Inflammatory macrophage (primary cell): ENCODE measurements at places on chromosomes 7 and 10.

DNA sequence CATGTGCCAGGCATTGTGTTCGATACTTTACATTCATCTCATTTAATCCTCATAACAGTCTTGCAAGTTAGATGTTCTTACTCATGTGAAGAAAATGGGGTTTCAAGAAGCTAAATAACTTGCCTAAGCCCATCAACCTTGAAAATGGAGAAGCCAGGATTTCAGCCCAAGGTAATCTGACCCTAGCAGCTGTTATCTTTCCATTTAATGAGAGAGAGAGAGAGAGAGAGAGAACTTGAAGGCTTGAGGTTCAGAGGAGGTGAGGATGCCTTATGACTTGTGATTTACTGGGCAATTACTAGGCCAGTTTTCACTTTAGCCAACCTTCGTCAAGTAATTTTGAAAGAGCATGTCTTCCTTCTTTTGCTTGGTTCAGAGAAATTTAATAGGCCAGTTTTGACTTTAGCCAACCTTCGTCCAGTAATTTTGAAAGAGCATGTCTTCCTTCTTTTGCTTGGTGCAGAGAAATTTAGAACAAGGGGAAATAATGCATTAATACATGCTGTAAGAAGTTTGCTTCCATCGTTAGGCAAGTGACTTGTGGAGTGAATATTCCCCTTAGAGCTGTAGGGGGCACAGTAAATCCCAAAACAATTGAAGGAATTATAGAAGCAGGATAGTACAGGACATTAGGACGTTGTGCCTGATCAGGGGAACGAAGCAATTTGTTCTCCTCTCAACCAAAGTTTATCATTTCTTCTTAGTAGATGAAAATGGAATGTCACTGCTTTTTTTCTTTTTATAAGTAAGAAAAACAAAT is 143.0 kb upstream of the BMPER start:
- DNase-seq: no peak

DNA sequence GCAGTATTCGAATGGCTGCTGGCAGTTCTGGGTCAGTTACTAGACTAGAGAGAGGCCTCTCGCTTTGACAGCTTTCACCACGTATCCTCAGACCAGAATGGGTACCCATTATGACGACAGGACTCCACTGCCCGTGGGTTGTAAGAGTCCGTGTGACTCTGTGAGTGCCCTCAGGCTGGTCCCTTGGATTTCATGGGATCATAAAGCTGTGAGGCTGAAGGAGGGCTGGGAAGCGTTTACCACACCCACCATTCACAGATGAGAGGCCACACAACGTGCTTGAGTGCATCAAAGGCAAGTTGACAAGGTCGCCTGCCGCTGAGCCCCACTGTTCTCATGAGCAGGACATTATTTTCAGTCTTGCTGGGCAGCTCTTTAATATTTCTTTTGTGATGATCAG is 87.2 kb downstream of the EZH2 start:
- no peak for DNase-seq

DNA sequence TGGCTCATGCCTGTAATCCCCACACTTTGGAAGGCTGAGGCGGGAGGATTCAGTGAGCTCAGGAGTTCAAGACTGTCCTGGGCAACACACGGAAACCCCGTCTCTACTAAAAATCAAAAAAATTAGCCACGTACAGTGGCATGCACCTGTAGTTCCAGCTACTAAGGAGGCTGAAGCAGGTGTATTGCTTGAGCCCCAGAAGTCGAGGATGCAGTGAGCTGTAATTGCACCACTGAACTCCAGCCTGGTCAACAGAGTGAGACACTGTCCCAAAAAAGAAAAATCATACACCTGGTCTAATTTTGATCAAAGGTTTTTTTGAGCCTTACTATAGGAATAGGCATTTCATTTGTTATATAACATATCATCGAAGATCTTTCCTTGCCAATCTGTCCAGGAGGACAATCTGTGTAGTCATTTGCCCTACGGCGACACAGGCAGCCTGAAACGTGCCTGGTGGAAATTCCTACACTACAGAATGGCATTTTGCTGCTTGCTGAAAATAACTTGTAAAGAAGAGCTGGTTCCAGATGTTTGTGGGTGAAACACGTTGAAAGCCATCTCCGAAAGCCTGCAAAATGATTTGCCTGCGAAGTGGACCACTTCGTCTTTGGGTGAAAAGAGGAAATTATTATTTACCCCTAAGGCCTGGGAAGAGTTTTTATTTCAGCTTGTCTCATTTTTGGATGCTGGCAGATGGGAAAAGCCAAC is 31.3 kb upstream of the GDI2 start:
- no peak for DNase-seq

DNA sequence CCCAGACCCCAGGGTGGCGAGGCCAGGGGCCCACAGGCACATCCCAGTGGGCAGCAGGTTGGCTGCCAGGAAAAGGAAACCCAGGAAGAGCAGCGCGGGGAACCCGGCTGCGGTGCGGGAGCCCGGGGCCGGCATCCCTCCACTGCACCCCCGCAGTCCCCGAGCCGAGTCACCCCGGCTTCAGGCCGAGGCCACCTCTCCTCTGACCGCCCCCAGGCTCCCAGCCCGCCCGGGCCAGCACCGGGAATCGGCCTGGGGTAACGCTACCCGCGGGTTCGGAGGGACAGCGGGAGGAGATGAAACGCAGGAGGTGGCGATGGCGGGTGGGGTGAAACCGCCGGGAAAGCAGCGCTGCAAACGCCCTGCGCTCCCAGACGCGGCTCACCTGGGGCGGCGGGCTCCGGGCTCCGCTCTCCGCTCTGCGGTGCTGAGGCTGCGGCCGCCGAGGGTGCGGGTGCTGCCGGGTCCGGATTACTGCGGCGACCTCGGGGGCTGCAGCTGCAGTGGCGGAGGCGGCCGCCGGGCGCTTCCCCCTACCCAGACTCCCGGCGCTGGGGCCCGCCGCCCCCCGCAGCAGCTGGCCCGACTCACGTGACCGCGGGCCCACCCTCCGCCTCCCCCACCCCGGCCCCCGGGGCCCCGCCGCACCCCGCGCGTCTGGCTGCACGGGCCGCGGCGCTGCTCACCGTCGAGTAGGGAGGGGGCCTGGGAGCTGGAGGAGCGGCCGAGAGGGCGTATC is at the start of gene SCRN1:
TSS of gene SCRN1 (minus strand) at position 545 of the 739 bp plus-strand sequence. CDS start 20,734 bp downstream, outside the sequence.
- DNase-seq: peak; percentile 6

DNA sequence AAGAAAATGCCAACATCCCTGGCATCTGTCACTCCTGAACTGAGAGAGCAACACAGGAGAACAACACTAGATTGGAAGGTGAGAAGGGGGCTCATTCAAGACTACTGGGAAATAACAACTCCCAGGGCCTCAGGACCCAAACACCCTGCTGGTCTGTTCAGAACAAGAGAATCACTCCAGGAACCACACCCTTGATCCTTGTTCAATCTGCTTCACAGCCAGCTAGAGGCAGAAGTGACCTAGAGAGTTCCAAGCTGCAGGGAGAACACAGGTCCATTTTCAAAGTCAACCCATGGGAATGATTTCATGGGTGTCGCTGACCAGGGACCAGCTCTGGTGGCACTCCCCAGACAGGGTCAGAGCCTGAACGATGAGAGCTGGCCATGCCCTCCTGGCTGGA is 42.3 kb downstream of the LRRC20 start:
- DNase-seq: no peak

DNA sequence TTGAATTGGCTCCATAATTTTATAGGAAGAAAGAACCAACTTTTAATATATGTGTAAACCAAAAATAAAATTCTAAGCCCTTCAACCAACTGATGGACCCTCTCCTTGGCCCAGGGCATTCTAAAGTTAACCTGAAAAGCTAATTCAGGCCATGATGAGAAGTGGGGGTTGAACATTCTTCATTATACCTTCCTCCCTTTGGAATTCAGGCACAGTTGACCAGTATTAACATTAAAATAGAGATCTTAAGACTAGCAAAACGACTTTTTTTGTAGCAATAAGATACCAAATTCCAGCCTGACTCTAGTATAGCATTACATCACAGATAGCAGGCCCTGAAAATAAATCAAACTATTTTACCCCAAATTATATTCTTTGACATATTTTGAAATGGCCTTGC is 173.2 kb downstream of the PLPP4 start:
- no peak for DNase-seq

DNA sequence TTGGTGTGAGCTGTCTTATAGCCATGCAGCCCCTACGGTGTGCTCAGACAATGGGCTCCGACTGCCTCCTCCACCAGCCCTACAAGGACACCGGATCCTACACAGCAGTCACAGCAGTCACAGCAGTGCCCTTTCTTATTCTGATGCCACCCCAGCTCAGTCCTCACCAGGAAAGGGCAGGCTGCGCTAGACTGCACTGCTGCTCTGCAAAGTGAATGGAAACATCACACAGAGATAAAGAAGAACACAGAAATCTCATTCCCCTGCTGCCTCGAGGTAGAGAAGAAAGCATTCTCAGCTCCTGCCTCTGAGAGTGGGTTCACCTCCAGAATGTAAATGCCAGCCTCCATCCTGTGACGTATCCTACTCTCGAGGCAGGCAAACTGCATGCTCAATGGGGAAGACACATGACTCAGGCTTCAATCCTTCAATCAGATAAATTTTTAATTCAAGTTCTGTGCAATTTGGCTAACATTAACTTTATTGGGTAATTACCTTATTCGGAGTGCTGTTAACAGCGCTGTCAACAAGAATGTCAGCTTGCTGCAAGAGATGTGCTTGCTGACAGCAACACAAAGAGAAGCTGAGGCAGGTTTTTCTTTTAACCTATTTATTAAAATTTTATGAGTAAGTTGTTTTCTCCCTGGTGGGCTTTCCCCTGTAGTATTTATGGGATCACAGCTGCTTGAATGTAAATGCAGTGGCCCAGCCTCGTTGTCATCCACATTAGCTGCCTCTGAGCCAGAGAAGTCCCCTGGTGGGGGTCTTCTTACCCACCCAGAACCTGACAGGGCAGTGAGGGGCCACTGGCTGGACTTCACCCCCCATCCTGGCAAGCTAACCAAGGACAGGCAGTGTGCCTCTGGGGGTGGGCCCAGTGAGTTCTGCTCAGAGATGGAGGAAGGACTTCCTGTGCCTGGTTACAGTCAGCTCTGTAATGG is 241.3 kb upstream of the KMT2E start:
- DNase-seq: no peak
